ENCODE measurements at places on chromosomes 3 and 15. TPM values are rescaled to one million over a fixed set of nuclear protein-coding genes. Genes with fewer than 3 reads are reported as not detected.

DNA sequence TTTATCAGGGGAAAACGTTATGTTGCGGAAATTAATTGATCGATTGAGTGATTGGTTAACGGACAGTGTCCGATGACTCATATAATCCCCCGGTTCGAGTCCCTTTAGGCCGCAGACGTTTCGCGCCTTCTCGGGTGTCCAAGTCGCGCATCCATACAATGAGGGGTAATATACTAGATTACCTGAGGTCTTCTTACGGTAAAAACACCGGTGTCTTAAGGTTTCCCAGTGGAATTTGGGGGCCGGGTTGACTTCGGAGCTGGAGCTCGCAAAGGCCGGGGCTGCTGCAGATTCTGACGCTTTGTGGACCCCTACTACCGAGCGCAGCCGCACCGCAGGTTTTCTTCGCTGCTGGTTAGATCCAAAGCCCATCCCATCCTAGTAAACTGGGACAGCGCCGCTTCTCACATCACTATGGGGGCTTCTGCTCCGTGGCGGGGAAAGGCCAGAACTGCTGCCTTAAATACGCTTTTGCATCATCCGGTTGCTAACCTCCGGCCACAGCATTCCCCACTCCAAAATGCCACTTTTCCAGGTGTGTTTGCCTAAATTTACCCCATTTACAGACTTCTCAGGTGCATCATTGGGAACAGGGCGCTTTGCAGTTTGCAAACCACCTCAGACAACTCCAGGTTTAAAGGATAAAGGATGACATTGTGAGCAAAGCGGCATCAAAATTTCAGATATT is 858 bp upstream of the SACM1L start:
- DNase-seq = peak; percentile 26

GRCh38 chr3:129068291-129068886 is 7.8 kb downstream of the GP9 start:
- DNase-seq = no peak

DNA sequence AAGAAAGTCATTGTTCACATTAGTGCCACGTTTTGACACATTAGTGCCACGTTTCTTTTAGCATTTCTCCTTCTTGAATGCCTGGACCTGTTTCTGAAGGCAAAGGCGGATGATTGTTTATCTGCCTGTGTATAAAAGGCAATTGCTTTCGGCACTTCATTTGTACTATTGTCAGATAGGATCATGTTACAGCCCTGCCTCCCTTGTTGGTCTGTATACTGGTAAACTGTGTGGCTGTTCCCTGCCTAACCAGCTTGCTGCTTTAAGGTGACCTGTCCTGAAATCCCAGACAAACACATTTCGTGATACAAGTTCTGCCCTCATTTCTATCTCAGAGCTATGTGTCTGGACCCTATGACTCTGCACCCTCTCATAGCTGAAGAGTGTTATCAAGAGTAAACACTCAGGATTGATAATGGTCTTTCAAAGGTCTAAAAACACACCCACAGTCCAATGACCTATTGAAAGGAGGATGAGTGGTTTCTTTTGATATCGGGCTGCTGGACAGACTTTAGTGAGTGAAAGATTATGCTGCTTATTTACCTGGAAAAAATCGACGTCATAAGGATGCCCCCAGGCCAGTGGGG is 276.3 kb upstream of the MCTP2 start:
- DNase-seq = no peak

GRCh38 chr15:39247574-39247973 is 333.3 kb upstream of the THBS1 start:
- DNase-seq = no peak

GRCh38 chr3:154538566-154539360 is 108.8 kb upstream of the GPR149 start:
- no peak for DNase-seq

DNA sequence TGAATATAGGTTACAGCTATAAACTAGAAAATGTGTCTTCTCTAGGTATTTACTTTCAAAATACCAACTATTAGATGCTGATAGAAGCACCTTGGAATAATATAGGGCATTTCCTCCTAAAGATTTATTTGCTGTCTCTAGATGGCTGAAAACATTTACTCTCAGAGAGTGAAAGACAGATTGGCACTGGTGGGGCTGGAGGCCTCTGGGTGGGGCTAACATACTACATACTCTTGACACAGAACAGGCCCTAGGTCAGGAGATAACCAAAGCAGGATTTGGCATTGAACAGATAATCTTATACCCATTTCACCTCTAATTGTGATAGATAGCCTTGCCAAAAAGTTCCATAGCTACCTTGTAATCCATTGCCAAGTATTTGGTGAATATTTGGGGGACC is 253.3 kb upstream of the TBC1D5 start:
- DNase-seq = no peak

GRCh38 chr3:13239467-13239760 is 166.2 kb upstream of the IQSEC1 start:
- no peak for DNase-seq

DNA sequence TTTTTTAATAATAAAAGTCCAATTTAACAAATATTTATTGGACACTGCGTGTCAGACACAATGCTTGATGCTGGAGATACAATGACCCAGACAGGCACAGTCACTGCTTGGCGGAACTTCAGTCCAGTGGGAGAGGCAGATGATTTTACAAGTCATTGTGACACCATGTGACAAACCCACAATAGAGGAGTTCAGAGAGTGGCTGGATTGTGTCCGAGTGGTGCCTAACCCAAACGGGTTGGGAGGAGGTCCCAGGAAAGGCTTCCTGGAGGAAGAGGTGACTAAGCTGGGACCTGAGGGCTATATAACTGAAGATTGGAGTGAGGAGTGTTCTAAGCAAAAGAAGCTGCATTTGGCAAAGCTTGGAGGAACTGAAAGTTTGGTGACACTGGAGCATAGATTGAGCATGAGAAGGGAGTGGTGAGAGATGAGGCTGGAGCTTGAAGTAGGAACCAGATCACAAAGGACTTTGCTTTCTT is 41.4 kb downstream of the CRTC3 start:
- peak; percentile 91 for DNase-seq

GRCh38 chr15:99247062-99247461 is 2.3 kb downstream of the TTC23 start:
- no peak for DNase-seq

GRCh38 chr3:185717121-185717520 is 107.7 kb downstream of the IGF2BP2 start:
- no peak for DNase-seq

- DNase-seq = no peak
Observed at GRCh38 chr3:27907929-27908328, 185.8 kb upstream of the EOMES start.

DNA sequence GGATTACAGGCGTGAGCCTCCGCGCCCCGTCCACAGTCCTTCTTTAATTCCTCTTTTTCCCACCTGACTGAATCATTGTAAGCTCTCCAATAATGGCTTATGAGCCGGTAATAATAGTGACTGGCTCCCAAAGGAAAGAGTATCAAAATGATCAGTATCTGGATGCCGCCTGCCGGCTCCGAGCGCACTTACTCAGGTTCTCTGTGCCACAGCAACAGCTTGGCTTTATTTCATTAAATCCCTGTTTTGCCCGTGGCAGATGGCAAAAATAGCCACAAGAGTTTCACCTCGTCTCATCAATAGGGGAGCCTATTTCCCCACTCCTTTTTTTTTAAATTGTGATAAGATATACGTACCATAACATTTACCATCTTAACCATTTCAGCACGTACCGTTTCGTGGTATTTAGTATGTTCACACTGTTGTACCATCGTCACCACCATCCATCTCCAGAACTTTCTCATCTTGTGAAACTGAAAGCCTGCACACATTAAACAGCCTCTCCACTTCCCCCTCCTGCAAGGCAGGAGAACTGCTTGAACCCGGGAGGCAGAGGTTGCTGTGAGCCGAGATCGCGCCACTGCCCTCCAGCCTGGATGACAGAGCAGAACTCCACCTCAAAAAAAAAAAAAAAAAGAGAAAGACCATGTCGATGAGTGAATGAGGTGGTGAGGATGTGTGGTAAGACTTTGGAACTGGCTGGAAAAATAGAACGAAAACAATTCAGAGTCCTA is 80.7 kb upstream of the DLG1 start:
- no peak for DNase-seq

- DNase-seq = no peak
Observed at GRCh38 chr15:72047020-72047419, 70.9 kb downstream of the MYO9A start.

DNA sequence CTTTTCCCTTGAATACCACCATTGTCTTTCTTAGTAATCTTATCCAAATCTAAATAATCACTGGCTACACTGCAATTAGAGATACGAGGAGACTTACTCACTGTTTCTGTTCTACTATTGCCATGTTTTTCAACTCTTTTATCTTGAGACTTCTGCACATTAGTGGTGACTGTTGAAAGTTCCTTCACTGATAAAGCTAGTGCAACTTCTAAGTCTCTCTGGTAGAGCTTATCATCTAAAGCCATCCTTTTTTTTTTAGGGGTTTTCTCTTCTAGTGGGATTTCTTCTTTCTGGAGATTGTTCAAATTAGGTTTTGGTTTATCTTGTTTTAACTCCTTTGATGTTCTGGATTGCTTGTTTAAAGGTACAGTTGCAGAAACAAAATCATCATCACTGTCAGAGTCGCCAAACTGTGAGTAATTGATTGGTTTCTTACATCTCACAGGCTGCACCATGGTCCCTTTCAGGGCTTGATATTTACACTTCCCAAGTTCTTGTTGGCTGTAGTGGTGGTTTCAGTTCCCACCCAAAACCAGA is 37.7 kb downstream of the NCK1 start:
- DNase-seq = no peak

DNA sequence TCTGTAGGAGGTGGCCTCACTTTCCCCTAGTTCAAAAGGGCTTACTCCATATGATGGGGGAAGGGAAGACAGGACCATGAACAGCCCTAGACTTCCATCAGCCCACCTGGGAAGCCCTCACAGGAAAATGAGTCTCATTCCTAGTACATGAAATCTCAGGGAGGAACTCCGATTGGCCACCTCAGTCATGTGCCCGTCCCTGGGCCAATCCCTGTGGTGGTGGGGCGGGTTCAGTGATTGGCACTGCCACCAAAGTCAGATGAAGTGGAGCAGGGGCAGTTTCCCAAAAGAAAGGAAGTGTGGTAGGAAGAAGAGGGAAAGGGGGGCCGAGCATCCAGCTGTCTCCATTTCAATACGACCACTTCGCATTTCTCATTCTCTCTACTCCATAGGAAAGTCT is 25.9 kb upstream of the GP9 start:
- DNase-seq = no peak

- no peak for DNase-seq
Observed at GRCh38 chr3:172543419-172543818, 20.2 kb upstream of the TNFSF10 start.

- DNase-seq = peak; percentile 51
Observed at GRCh38 chr15:42919799-42920518, 619 bp downstream of the TTBK2 start.

DNA sequence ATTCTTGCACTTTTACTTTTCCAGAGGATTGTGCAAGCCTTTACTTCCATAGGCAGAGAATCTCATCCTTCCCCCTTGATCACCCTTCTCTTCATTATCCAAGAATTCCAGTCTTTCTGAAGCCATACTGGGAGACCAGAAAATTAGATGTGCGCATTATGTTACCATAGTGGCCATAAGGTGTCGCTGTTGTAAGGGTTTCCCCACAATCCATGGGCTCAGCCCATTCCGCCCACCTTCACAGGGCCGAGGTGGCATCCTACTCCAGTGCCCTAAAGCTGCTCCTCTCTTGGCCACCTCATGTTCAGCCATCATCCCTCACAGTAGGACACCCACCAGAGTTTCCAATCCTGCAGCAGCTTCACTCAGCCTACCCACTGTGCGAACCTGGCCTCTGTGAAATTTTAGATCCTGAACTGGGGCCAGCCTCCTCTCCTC is 35.0 kb downstream of the CTSH start:
- peak; percentile 54 for DNase-seq

GRCh38 chr3:102183623-102184022 is 251.2 kb upstream of the ZPLD1 start:
- no peak for DNase-seq

DNA sequence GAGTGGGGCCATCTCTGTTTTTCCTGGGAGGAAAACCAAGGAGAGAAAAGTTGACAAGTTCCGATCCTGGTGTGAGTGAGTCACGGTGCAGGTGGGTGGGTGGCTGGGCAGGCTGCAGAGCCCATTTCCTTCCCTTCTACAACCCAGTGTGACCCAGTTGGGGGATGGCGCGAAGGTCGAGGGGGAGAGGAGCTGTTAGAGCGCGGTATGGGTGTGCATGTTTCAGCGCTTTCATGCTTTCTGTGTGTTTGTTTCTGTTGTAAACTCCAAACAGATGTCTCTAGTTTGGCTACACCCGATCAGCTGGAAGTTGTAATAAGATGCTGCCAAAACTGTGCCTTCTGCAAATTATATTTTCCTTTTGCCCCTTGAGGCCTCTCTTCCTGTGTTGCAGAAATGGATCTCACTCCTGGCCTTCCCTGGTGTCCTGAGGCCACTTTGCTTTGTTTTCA is 3.8 kb downstream of the FAM43A start:
- no peak for DNase-seq

DNA sequence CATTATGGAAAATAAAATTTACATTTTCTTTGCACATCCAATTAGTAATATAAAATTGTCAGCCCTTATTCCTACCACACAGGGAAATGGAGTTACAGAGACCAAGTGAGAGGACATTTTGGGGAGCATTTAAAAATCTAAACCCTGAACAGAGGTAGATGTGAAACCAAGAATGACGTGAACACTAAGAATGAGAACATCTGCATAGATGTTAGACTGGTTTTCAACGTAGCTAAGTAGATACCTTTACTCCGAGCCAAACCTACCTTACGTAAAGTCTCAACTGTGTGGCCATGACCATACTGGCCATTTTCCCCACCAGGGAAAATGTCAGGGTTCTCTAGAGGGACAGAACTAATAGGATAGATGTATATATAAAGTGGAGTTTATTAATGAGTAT is 51.4 kb upstream of the THBS1 start:
- no peak for DNase-seq

GRCh38 chr3:152385761-152386160 is 117.0 kb downstream of the MBNL1 start:
- no peak for DNase-seq

The CFAP91 gene
- polyA plus RNA-seq = 0.14 TPM

The C2CD4A gene
- polyA plus RNA-seq = not detected

The SH3BP5 gene
- polyA plus RNA-seq = 22.8 TPM

The TRIM42 gene
- polyA plus RNA-seq = not detected

The GMNC gene
- not detected for polyA plus RNA-seq

The MAP6D1 gene
- 0.35 TPM for polyA plus RNA-seq

The CCDC54 gene
- polyA plus RNA-seq = not detected

All from CD14-positive monocyte (primary cell).